Stimulated activated CD8-positive, alpha-beta memory T cell treated with anti-CD3 and anti-CD28 coated beads, Interleukin-7, amount 100 ng/mL, for 48 hours (primary cell): ENCODE measurements at places on chromosomes 4 and X.

- DNase-seq: no peak
These were observed 9.2 kb upstream of the HMX1 start for GRCh38 chr4:8880851-8881250.

DNA sequence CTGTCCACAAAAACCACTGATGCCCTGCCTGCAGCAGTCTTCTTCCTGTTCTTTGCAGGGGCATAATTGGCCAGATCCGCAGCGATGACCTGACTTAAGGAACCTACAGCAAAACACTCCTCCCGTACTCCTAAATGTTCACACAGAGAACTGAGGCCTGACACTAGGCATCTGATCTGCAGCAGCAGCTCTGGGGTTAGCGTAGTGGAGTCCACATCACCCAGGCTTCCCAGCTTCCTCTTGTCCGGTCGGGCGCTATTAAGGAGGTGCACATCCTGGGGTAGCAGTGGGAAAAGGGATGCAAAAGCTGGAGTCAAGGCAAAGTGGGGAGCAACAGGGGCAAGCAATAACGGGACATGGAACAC lies 758 bp downstream of the SCFD2 start:
- no peak for DNase-seq

DNA sequence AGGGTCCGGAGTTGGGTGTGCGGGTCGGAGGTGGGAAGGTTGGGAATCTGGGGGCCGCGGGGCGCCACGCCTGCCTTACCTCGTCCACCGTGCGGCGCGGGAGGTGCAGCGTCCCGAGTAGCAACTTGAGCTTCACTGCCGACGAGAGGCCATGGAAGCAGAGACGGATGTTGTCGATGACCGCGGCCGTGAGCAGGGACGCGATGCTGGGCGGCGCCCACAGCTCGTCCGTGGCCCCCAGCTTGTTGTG lies 178 bp downstream of the NELFA start:
- no peak for DNase-seq

- DNase-seq: no peak
These were observed 5.7 kb upstream of the RHOH start for GRCh38 chr4:40190880-40191815.

DNA sequence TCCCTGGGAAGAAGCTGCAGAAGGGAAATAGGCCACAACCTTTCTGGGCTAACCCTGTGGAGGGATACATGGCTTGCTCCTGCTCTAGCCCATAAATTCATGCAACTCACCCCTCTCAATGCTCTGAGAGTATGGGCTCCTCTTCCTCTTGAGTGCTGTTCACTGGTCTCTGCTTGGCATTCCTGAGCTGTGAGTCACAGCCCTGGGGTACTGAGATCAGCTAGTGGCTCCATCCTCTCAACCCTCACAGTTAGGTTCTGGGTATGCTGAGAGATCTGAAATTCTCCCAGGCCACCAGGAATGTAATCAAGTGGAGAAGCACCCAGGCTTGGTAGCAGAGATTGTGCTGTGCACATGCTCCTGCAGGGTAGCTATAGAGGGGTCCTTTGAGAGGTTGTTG lies 60.6 kb upstream of the SPANXN2 start:
- DNase-seq: no peak

DNA sequence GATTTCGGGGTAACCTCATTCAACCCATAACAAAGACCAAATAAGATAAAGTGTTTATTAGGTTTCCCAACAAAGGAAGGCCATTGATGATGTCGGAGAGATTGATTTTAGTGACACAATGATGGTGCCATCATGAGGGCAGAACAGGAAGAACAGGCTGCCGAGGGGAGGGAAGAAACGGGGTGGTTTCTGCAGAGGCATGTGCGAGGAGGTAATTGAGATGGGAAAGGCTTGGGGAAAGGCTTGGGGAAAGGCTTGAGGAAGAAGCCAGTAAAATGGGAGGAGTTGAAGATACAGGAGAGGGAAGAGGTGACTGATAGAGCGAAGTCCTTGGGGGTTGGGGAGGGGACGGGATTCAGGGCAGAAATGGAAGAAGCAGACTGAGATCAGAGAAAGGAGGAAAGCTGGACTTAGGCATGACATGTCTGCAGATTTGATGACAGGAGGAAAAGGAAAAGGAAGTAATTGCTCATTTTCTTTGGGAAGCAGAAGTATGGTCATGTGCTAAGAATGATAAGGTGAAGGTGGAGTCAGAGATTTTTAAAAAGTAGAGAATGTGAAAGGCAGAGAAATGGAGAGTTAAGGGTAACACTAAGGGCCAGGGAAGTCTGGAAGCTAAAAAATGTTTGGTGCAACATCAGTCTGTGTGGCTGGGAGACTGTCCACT lies 6.0 kb downstream of the HPSE start:
- no peak for DNase-seq

DNA sequence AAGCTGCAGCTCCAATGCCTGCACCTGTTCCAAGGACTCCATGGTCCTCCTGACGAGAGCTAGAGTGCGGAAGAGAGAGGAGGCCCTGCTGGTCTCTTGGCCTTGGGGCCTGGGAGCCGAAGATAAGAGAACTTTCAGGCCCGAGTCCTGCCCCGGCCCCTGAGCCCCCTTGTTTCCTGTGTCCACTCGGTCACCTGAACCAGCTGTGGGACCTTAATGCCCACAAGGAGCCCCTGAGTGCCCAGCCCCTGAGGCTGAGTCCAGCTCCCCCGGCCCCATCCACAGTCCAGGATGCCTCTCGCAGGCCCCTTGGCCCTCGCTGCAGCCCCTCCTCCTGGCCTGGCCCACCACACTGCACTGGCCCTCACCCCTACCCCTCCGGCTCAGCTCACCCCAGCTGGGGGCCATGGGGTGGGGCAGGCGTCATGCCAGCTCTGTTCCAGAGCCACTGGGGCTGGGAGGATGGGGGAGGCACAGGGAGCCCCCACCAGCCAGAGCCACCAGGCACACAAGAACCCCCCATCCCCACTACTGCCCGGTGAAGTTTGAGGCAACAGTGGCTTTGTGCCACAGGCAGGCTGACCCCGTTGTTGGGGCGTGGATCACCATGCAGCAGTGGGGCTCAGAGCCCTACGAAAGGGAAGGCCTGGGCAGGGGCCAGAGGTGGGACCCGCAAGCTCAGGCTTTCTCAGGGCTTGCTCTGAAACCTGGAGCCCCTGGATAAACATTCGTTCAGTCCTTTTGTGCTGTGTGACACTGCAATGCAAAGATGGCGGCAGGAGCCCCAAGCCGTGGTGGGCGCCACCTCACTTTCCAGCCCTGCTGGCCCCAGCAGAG lies 14.1 kb downstream of the NAT8L start:
- no peak for DNase-seq

DNA sequence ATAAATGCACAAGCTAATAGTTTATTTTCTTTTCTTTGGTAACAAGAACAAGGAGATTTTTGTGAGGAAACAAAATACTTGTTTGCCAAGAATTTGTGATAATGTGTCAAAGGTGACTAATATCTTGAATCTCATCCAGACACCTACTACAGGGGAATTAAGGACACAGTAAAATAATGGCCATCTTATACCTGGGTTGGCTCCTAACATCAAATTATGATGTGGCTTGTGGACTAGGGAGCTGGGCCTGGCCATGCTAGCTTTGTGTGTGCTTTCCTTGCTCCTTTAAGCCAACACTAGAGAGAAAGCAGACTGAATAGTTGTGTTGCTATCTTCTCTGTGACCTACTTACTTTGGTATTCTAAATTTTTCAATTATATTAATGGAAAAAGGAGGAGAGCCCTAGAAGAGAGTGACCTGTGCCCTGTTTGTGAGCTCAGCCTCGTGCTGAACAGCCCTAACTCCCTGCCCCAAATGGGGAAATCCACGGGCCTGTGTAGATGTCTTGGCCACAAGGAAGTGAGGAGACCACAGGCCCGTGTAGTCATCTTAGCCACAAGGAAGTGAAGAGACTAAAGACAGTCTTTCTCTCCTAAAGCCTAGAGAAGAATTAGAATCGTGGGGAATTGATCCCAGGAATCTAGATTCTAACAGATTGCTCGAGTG lies 23.3 kb downstream of the ARHGAP24 start:
- DNase-seq: no peak

- no peak for DNase-seq
These were observed 84.3 kb upstream of the SLC4A4 start for GRCh38 chr4:71254451-71255012.

DNA sequence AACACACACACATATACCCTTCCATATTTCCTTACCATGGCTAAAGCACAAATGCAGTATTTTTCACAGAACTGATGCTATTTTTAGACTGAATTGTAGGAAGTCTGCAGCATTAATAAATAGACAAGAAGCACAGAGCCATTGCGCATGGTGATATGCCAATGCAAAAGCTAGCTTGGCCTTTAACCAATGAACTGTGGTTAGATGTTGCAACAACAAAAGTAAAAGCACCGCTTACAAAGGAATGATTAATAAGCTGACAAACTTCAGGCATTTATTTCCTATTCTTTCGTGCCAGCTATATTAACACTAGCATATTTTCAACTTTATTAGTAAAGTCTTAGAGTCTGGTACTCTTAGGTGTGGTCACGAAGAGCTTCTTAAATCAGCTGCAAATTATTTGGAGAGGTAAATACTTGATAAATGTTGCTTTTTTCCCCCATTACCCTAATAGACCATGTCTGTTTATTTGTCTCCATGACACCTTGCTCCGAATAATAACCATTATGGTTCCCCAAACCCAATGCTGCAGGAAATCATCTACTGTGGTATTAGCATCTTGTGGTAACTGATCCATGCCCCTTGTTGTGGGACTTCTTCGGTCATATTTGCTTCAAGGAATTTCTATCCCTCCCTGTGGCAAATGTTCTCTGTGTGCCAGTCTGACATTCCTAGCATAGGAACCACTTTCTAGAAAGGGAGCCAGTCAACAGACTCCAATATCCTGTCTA lies 306.1 kb upstream of the TAPT1 start:
- DNase-seq: no peak

- no peak for DNase-seq
These were observed 36.2 kb downstream of the PPA2 start for GRCh38 chr4:105437637-105438036.

GRCh38 chr4:1451106-1451751 lies 45.0 kb upstream of the NKX1-1 start:
- DNase-seq: no peak

GRCh38 chr4:116101321-116101720 lies 984.1 kb downstream of the TRAM1L1 start:
- no peak for DNase-seq

- DNase-seq: no peak
These were observed 15.4 kb downstream of the UTP3 start for GRCh38 chr4:70703619-70704214.

DNA sequence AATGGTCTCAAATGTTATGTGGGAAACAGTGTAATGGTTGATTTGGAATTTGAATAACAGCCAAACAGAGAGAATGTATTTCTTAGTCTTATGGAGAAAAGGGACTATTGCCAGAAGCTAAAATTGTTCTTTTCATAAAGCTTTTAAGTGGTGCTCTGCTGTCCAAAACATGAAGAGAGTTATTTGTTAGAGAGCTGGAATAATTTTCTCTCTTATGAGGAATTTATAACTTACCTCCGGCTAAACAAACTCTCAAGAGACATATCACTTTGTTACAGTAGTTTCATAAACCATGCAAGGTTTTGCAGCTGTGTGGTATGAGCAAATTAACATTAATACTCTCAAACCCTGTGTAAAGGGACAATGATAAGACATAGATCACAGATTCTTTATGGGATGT lies 28.6 kb downstream of the SULT1B1 start:
- DNase-seq: no peak

DNA sequence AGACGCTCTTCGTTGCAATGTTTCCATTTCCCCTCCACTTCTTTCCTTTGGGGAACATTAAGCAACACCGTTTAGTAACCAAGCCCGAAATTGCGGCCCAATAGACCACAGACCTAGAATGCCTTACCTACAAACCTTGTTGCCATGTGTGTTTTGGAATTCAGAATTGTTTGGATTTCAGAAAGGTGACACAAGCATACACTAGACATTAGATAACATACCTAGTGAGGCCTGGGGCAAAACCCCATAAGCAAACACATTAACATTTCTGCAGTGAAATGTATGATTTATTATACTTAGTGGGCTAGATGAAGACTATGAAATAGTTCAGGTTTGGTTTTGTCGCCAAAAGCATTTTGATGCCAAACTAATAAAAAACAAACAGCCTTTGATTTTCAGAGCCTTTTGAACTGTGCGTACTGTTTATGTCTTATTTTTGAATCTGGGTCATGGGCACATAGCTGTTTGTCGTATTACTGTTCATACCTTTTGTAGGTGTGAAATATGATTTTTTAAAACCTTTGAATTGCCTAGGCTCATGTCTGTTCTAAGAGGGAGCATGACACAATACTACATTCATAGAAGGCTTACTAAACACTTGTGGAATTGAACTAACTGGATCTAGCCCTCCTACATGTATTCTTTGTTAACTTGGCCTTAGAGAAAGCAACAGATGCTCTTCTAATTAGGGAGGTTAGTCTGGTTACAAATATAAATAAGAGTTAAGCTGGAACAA lies 88.6 kb upstream of the TMEM164 start:
- DNase-seq: no peak

DNA sequence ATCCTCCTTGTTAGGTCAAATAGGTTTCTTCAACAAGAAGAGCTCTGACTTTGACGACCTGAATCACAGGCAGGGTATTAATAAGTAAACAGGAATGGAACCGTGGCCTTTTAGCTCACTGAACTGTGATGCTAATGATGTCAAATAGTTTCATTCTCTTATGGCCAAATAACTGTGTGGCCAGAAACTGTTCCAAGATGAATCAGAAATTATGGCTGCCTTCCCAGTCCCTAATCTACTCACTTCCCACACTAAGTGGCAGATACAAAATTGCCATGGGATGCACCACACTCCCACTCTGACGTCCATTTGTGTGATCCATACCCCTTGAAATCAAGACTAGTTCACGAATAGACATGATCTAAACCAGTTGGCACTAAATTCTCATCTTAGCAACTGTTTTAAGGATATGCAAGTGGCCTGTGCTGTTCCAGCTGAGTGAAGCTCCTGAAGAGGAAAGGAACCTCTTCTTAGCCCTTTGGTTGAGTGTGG lies 455.4 kb downstream of the IL15 start:
- no peak for DNase-seq

- no peak for DNase-seq
These were observed 57.1 kb upstream of the EFHC2 start for GRCh38 chrX:44400588-44400987.

DNA sequence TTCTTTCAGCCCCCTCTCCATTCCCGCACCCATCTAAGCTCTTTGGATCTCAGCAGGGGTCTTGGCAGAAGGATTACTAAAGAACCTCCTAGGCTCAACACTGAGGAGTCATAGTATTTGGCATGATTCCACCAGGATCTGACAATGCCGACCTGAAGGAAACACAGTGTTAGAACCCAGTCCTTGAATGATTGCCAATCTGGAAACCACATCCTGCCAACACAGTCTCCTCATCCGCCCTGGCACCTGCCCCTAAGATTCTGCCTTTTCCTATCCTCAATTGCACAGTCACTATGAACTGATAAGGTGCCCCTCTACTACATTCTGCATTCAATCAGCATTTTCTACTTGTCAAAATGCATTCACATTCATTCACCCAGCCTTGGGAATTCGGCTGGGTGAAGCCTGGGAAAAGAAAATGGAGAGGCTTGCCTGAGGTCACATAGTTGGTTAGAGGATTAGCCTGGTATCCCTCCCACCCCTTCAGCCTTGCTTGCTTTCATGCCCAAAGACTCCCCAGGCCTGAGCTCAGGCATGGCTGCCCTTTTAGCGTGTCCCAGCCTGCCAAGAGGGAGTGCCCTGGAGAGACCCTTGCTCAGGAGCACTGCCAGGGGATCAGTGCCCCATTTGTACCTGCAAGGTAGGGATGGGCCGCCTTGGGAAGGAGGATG lies 2.2 kb upstream of the CLDN2 start:
- no peak for DNase-seq
